ENCODE measurements at places on chromosomes 4 and X. TPM values are rescaled to one million over a fixed set of nuclear protein-coding genes. Genes with fewer than 3 reads are reported as not detected.

The UCP1 gene
- total RNA-seq, result not detected

The PAGE4 gene
- total RNA-seq, result not detected

GRCh38 chr4:112793033-112793432, 156.1 kb downstream of the LARP7 start:
- DNase-seq, result no peak

DNA sequence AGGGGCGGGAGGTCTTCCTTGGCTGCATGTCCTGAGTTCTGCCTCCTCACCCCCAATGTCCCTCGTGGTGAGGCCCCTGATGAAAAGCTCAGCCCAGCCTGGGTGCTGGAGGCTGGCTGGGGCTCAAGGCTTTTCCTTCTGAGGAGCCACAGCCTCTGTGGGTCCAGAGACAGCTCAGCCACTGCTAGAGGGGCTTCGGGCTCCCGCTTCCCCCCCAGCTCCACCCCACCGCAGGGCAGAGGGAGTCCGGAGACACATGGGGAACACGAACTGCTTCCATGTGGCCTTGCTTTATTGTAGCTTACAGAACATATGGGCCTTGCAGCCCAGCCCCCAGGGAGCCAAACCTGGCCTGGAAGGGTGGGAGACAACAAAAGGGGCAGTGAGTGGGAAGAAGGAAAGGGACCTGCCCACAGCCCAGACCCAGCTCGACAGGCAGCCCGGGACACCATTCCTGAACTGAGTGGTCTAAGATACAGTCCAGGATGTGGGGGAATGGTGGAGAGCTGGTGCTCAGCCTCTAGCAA, 89.9 kb upstream of the NKX1-1 start:
- DNase-seq, result no peak

- DNase-seq, result no peak
Observed at GRCh38 chrX:38935561-38935960, 134.3 kb downstream of the MID1IP1 start.

DNA sequence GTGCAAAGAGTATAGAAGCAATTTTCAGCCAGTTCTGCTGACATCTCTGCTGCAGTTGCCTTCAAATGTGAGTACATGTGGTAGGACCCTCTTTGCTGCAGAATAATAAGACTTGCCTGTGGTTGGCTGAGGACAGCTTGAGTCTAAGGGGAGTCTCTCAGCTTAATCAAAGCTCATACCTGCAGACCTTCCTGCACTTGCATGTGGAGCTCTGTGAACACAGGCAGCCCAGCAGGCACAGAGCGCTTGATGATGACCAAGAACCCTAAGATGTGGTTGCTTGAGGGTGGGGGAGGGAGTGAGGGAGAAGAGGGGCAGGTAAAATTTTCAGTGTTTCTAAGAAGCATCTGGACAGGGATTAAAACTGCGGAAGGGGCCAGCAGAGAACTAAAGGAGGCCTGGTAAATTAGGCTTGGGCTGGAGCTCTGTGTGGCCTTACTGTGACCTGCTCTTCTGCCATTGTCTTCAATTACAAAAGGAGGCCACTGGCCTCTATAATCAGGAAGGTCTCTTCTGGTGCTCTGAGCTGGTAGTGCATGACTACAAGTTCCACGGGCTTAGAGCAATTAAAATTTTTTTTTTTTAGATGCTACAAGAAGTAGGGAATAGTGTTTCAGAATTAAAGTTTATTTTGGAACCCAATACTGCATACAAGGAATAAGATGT, 59.9 kb upstream of the CHRNA9 start:
- DNase-seq, result no peak

GRCh38 chr4:128820671-128821070, 11.2 kb downstream of the JADE1 start:
- DNase-seq, result no peak

GRCh38 chrX:10509397-10509796, 111.0 kb downstream of the MID1 start:
- no peak for DNase-seq

DNA sequence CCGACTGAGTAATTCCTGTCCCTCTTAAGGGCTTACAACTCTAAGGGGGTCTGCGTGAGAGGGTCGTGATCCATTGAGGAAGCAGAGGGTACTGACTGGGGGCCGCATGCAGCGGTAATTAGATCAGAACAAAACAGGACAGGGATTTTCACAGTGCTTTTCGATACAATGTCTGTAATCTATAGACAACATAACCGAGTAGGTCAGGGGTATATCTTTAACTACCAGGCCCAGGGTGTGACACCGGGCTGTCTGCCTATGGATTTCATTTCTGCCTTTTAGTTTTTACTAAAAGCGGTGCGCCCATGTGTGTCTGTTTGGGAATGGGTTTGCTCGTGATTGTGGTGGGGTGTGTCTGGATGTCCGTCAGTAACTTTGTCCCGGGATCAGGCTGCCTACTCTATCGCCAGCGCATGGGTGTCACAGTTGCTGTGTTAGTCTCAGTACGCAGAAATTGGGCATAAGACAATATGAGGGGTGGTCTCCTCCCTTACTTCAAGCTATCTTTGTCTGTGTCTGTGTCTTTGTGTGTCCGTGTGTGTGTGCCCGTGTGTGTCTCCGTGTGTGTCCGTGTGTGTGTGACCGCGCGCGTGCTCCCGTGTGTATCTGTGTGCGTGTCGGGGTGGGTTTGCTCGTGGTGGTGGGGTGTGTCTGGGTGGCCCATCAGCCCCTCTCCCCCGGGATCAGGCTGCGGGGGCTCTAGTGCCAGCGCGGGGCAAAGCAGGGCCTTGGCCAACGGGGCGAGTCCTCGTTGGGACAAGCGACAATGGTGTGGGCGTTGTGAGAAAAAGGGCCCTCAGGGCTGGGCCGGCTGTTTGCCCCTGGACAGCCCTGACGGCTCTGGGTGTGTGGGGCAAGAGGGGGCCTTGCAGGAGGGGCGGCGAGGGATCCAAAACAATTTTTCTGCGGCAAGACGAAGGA, 10.4 kb downstream of the FRG2 start:
- DNase-seq, result no peak

- no peak for DNase-seq
Observed at GRCh38 chr4:176193938-176194337, 1.4 kb downstream of the SPATA4 start.

GRCh38 chr4:62359441-62360155, 1159.5 kb downstream of the ADGRL3 start:
- DNase-seq, result no peak

The WAS gene
- 122 TPM for total RNA-seq

- no peak for DNase-seq
Observed at GRCh38 chr4:15481961-15482745, 12.5 kb downstream of the CC2D2A start.

All from activated T-helper 1 cell treated with anti-CD3 and anti-CD28 coated beads, Interleukin-12 subunit alpha, Interleukin-12 subunit beta, Interleukin-2, Interleukin-4 antibody, amounts not matched to agents 30 ng/mL and 10 ng/mL and 1 ng/mL, durations not matched to agents 14 hours and 24 hours and 36 hours (primary cell).